ENCODE measurements at places on chromosomes 11 and 22. TPM values are rescaled to one million over a fixed set of nuclear protein-coding genes. Genes with fewer than 3 reads are reported as not detected.

- peak; percentile 14 for DNase-seq
These were observed 37.0 kb upstream of the MUC5AC start for GRCh38 chr11:1120532-1121330.

GRCh38 chr11:132131961-132132360 is 761.5 kb downstream of the NTM start:
- DNase-seq = no peak

- no peak for DNase-seq
These were observed 37.0 kb upstream of the ALX4 start for GRCh38 chr11:44346983-44347382.

DNA sequence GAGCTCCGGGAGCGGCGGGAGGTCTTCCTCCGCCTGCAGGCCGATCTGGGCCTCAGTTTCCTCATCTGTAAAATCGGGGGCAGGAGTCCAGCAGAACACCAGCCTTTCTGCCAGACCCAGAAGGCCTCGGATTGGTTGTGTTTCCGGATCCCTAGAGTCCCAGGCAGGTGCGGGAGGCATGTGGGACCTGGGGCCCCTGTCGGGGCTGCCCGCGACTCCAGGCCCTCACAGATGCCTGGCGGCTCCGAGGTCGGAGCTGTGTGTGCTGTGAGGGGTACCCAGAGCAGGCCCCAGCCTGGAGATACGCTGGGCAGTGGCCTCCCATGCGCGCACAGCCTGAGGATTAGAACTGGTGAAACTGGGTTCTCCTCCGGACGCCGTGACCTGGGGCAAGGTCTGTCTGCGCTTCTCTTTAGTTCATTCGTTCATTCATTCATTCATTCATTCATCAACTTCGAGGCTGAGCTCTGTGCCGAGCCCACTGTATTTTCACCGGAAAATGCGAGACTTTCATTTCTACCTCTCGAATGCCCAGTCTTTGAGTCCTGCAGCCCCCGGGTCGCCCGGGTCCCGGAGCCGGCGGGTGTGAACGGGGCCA is 24.6 kb downstream of the FLRT1 start:
- no peak for DNase-seq

- no peak for DNase-seq
These were observed 12.7 kb upstream of the TMEM218 start for GRCh38 chr11:125123947-125124617.

P2RX3 gene
- not detected for total RNA-seq

GRCh38 chr11:57001674-57002401 is 13.1 kb downstream of the OR5AK2 start:
- no peak for DNase-seq

DNA sequence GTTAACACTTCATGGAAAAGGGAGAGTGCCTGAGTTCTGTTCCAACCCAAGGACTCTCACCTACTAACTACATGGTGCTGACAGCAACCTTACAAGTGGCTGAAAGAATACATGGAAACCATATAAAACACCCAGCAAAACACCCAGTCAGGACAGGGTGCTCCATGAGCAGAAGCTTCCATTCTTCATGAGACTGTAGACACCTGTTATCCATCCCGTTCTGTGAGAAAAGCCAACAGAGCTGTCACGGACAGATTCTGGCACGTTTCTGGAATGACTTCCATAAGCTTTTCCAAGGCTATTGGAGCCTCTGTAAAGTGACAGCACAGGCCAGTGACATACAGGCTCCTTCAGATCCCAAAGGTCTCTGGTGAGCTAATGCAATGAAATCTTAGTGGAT is 23.2 kb downstream of the PRR14L start:
- DNase-seq = no peak

HOATZ gene
- not detected for total RNA-seq

DNA sequence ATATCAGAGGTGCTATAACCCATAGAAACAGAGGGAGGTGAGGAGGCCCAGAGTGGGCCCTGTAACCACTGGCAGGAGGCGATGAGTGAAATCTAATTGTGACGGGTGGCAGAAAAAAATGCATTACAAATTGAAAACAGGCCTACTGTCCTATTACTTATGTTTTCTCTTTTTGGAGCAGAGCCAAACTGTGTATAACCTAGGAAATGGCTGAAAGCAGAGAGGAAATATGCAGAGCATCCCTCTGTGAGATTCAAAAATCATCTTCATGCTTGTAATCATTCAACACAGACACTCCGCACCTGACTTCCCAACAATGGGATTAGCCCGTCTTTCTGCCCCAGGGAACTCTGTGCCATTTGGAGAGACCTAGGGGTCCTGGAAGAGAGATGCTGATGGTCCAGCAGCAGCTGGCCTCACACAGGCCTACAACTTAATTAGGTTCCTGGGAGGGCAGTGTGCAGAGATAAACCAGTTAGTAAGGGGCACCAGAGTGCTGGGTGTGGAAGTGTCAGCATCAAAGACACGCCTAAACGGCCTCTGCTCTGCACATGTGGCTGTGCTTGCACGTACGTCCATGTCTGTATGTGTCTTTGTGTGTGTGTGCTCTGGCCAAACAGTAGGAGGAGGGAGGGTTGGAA is 41.8 kb downstream of the MAP6 start:
- DNase-seq = no peak

KCNJ11 gene
- 0.37 TPM for total RNA-seq

GRCh38 chr11:61509043-61510029 is 787 bp downstream of the LRRC10B start:
- no peak for DNase-seq

PKNOX2 gene
- total RNA-seq = 0.19 TPM

- no peak for DNase-seq
These were observed 228.0 kb downstream of the AASDHPPT start for GRCh38 chr11:106305458-106305857.

CRYBA4 gene
- not detected for total RNA-seq

NLRP14 gene
- not detected for total RNA-seq

HSCB gene
- total RNA-seq = 9.5 TPM

GRCh38 chr11:125086633-125087296 is 23.7 kb downstream of the SLC37A2 start:
- DNase-seq = no peak

GRCh38 chr22:26669060-26669481 is 11.7 kb downstream of the MIAT start:
- no peak for DNase-seq

All from omental fat pad (tissue), 4 donors.